NCI-H1694 treated with DMSO at 0.1 percent for 48 hours (cell line): ENCODE measurements at places on chromosomes 3 and 15.
A peak's percentile ranks its signal among the peaks of the same experiment; 100 is the strongest.

- DNase-seq: no peak
Observed at GRCh38 chr15:27686369-27686768, 412.7 kb downstream of the OCA2 start.

DNA sequence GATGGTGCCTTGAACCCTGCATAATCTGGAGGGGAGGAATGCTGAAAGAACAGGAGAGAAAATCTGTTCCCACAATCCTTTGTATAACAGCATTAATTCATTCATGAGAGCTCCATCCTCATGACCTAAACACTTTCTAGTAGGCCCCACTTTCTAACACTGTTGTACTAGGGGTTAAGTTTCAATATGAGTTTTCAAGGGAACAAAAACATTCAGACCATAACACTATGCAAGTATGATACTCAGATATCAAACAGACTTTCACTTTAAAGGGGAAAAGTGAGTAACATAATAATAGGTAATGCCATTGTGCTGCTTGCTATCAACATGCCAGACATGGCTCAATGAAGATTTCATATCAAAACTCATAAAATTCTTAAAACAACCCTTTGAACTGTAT is 32.4 kb upstream of the PLSCR2 start:
- no peak for DNase-seq

- DNase-seq: no peak
Observed at GRCh38 chr15:94177112-94177511, 54.2 kb upstream of the MCTP2 start.

DNA sequence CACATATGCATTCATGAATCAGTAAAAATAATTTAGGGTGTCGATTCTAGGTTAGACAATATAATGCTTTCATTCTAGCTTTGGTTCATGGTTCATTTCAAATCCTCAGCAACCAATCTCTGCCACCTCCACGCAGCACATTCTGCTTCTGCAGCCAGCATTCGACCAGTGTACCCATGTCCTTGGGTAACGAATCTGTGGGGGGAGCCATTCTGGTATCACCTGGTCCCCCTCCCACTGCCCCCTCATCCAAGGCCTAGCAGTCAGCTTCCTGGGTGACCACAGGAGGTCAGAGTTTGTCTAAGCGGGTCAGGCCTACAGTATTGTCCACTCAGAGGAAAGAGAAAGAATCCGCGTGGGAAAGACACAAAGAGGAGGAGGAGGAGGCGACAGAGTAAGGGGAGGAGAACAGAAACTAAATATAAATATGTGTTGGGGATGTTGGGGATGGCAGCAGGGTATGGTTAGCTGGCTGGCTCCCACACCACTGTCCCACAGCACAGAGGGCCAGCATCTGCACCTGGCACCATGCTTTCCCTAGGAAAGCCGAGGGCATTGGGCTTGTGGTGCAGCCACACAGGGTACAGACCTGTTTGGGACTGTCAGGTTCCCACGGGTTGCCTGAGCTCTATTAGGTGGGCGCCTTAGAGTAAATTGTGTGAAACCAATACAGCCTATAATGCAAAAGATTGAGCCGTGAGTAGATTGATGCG is 12.1 kb downstream of the PAK6 start:
- no peak for DNase-seq

DNA sequence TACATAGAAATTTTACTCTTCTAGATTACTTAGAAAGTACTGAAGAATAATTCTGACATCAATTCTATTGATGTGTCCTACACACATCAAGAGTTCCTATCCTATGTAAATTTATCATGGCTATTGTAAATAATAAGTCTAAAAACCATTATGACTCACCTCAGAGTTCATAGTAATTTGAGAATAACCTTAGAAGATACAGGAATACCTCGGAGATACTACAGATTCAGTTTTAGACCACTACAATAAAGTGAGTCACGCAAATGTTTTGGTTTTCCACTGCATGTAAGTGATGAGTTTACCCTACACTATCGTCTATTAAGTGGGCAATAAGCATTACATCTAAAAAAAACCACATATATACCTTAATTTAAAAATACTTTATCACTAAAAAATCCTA is 74.8 kb downstream of the NR1I2 start:
- DNase-seq: no peak

GRCh38 chr15:31211353-31211752 is 109.8 kb upstream of the TRPM1 start:
- no peak for DNase-seq

- DNase-seq: no peak
Observed at GRCh38 chr3:123201223-123201556, 553 bp upstream of the SEC22A start.

- no peak for DNase-seq
Observed at GRCh38 chr15:49831206-49831965, 210.5 kb downstream of the DTWD1 start.

DNA sequence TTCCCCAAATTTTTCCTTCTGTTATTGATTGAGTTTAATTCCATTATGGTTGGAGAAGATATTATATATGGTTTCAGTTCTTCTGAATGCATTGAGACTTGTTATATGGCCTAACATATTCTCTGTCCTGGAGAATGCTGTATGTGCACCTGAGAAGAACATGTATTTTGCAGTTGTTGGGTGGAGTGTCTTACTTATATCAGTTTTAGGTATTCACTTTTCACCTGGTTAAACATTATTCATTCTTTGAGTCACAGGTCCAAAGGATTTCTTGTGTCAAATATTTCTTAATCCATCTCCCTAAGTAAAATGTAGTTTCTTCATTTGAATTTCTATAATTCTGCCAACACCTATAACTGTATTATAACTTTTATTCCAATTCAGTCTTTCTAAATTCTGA is 17.8 kb downstream of the ACKR2 start:
- DNase-seq: no peak

- DNase-seq: no peak
Observed at GRCh38 chr3:82114589-82114988, 353.1 kb upstream of the GBE1 start.

GRCh38 chr3:67661089-67661488 is 6.7 kb upstream of the SUCLG2 start:
- DNase-seq: no peak

DNA sequence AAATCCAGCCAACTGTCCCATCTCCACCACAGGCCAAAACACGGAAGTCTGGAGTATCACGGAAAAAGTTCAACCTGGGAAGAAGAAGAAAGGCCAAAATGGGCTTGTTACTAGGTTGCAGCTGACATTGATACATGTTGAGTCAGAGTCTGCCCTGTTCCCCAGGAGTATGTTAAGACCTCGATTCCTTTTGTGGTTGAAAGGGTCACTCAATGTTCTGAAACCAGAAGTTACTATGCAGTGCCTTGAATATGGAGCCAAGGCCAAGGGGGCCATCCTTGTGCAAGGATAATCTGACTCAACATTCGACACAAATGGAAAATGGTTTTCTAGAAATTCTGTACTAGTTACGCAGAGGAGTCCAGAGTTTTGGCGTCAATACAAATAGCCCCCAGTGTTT is 104.2 kb downstream of the DGKG start:
- DNase-seq: no peak

GRCh38 chr3:28295898-28296490 is 52.5 kb upstream of the ZCWPW2 start:
- DNase-seq: no peak

- no peak for DNase-seq
Observed at GRCh38 chr15:72857331-72858063, 73.9 kb upstream of the ADPGK start.

DNA sequence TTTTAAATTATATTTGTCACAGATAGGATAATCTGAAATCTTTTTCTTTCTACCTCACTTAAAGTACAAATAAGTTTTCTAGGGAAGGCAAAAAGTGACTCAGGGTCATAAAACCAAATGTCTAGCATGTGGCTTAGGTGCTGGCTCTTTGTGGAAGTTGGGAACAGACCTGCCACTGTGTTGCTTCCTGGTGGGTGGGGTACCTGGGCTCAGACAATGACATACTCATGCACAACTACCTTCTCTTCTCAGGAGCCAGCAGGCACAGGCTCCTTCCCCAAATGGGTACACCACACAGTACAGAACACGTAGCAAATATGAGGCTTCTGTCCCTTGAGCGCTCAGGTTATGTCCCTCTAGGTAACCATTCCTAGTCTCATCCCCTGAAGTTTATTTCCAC is 40.1 kb upstream of the MUC13 start:
- DNase-seq: no peak

- no peak for DNase-seq
Observed at GRCh38 chr3:88032245-88032644, 26.6 kb downstream of the CGGBP1 start.

- DNase-seq: no peak
Observed at GRCh38 chr3:55441499-55441898, 45.6 kb downstream of the WNT5A start.

GRCh38 chr3:197889204-197889930 is 60.6 kb upstream of the RPL35A start:
- no peak for DNase-seq

- DNase-seq: no peak
Observed at GRCh38 chr3:124707656-124708062, 22.6 kb upstream of the UMPS start.

GRCh38 chr3:47413751-47414150 is 32.9 kb downstream of the PTPN23 start:
- no peak for DNase-seq

- no peak for DNase-seq
Observed at GRCh38 chr15:70127770-70128413, 30.2 kb upstream of the TLE3 start.

- DNase-seq: no peak
Observed at GRCh38 chr3:34312684-34313083, 514.3 kb downstream of the PDCD6IP start.

DNA sequence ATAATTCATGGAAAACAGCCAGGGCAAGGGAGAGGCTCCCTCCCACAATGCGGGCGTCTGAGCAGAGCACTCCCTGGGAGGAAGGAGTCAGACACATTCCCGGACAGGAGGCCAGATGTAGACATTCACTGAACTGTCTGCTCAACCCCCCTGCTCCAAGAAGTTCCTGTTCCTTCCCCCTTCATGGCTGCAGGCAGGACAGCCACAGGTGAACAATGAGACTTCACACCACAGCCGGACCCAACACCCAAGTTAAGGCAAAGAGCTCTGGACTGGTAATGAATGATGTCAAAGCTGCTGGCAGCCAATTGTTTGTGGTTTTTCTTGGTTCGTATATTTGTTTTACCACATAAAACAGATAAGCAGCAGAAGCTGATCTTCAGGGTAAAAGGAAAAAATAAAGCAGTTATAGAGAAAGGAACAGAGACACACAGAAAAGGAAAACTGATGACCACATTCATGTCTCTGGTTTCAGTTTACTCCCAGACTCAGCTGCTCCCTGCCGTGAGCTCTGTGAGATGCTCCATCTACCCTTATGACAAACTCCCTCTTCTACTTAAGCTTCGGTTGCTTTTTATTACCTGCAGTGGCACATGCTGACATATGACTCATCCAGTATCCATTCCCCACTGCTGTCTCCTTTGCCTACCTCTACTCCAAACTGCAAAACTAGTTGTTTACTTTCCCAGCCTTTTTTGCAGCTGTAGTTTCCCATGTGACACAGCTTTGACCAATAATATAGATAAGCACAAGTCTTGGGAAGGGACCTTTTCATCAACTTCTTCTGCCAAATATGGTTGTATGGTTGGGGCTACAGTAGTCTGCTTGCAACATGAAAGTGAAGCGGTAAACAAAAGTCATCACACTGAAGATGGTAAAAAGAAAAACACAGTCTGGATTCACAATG is 33.1 kb downstream of the DZIP1L start:
- DNase-seq: no peak

- no peak for DNase-seq
Observed at GRCh38 chr15:70558406-70559264, 204.7 kb downstream of the UACA start.

DNA sequence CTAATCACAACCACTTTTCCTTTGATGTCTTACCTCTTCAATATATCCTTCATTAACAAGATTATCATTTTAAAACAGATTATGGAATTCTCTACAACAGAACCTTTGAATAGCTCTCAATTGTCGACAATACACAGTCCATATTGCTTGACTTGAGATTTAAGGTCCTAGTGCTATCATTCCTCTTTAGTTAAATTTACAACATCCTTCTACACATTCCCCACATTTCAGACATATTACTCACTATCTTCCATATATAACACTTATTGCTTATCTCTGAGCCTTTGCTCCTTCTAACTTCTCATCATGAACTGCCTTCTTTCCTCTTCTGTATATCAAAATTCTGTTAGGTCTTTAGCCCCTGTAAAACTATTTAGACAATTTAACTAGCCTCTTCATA is 247.0 kb downstream of the STXBP5L start:
- no peak for DNase-seq

DNA sequence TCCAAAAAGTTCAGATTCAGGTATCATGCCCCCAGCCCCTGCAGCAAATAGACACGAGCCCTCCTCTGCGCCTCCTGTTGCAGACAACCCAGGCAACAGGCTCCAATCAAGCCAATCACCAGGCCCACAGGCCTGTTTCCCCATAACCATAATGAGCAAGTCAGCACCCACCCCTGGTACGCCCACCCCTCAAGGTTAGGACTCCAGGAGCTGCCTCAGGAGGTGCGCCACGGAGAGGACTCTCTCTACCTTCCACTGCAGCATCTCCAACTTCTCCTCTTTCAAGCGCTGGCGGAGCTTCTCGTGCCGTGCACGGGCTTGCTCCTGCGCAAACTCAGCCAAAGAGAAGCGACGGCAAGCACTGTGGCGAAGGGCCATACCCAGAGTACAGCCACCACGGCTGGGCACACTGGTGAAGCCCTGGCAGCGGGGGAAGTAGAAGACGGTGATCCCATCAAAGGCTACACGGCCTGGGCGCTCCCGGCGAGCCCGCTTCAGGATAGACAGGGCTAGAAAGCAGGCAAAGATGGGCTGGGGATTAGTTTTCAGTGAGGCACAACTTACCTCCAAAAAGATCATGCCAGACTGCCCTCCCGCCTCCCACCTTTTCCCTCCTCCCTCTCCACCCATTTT is 8.5 kb downstream of the CSRNP1 start:
- DNase-seq: no peak

DNA sequence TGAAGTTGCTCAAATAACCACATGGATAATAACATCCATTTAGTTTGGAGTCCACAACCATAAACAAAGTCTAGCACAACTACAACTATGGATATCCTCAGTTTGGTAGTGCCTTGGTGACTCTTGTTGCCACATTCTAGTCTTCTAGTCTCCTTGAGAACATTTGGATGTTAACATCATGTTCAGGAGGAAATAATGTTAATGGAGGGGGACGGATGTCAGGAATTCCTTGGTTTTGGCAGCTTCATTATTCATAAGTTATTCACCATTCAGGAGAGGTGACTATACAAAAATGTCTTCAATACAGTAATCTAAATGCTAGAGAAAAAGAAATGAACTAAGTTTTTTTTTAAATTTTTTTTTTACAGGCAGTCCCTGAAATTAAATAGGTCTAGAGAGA is 26.4 kb upstream of the GABPB1 start:
- no peak for DNase-seq

GRCh38 chr3:31832551-31832950 is 148.5 kb downstream of the OSBPL10 start:
- DNase-seq: no peak

- DNase-seq: peak; percentile 61
Observed at GRCh38 chr15:61835496-61836106, 224.6 kb downstream of the VPS13C start.

DNA sequence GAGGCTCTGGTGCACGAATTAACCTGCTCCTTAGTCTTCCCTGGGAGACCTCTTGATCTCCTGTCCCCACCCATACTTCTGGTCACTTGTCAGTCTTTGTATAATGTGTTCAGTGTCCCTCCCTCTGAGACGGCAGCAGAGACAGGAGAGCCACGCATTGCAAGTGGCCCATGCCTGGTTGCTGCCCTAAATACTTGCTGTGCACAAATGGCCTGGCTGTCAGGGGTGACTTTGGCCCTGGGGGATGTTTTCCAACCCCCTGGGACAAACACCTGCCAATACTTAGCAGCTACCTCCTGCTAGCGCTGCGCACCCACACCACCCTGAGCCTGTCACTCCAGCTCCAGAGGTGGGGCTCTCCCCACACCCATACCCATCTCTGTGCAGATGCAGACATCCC is 17.2 kb downstream of the KLF13 start:
- no peak for DNase-seq
